Stomach (tissue), 19 donors: ENCODE measurements at places on chromosomes 3 and 15.
A peak's percentile ranks its signal among the peaks of the same experiment; 100 is the strongest.

DNA sequence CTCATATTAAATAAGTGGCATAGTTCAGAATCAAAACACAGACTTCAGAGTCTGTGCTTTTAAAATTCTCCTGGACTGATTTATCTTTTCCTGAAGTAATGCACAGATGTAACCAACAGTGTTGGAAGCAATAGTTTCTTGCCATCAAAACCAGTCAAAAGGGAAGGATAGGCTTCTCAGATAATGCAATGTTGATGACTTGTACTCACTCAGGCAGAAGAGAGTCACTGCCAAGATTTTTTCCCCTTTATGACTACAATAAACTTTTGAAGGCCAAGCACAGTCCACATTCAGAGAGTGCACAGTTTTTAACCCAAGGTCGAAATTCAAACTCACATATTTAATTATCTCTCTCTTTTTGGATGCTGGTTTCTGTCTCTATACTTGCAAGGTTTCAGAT is 305.0 kb upstream of the SGO1 start:
- no peaks in the 10 kb centered on the region for H3K27me3 ChIP-seq
- H3K36me3 ChIP-seq, result no peaks in the 10 kb centered on the region
- no peak for DNase-seq
- no peaks in the 10 kb centered on the region for H3K4me1 ChIP-seq
- no peak overlapping the region for H3K4me3 ChIP-seq

DNA sequence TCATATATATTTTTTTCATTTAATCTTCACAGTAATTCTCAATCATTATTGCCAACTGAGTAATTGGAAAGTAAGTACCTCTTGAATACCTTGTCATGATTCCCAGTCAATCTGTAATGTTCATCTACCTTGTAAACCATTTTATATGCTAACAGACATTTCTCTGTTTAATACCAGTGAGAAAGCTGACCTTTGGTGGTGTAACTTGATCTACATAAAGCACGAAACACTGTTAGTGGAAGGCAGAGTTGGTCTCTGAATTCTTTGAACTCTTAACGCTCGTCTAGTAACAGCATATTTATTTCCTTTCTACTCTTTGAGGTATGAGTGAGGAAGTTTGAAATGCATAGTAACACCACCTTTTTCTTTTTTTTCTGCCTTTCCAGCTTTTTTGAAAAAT is 59.5 kb downstream of the SLC25A26 start:
- H3K4me1 ChIP-seq, result peaks cover 5% of the 10 kb centered on the region
- H3K27ac ChIP-seq, result no peak overlapping the region
- H3K27me3 ChIP-seq, result no peaks in the 10 kb centered on the region
- no peaks in the 10 kb centered on the region for H3K36me3 ChIP-seq
- H3K4me3 ChIP-seq, result no peak overlapping the region
- DNase-seq, result no peak

- no peak overlapping the region for H3K4me3 ChIP-seq
- no peak overlapping the region for H3K27ac ChIP-seq
- H3K4me1 ChIP-seq, result peaks cover 21% of the 10 kb centered on the region
- H3K27me3 ChIP-seq, result no peaks in the 10 kb centered on the region
- peaks cover 41% of the 10 kb centered on the region for H3K36me3 ChIP-seq
- no peak for DNase-seq
These were observed 23.1 kb downstream of the SQOR start for GRCh38 chr15:45657764-45658545.

- peak; percentile 57 for DNase-seq
- no peaks in the 10 kb centered on the region for H3K27me3 ChIP-seq
- no peak overlapping the region for H3K27ac ChIP-seq
- H3K4me3 ChIP-seq, result no peak overlapping the region
- H3K4me1 ChIP-seq, result no peaks in the 10 kb centered on the region
- no peaks in the 10 kb centered on the region for H3K36me3 ChIP-seq
These were observed 321.8 kb downstream of the FEZF2 start for GRCh38 chr3:62051506-62051905.

GRCh38 chr3:156581033-156581432 is 26.1 kb upstream of the SSR3 start:
- H3K27me3 ChIP-seq, result no peaks in the 10 kb centered on the region
- no peak overlapping the region for H3K4me3 ChIP-seq
- no peaks in the 10 kb centered on the region for H3K4me1 ChIP-seq
- no peak for DNase-seq
- no peaks in the 10 kb centered on the region for H3K36me3 ChIP-seq
- H3K27ac ChIP-seq, result no peak overlapping the region

GRCh38 chr3:707041-707440 is 385.8 kb upstream of the CNTN6 start:
- no peak overlapping the region for H3K4me3 ChIP-seq
- DNase-seq, result no peak
- no peaks in the 10 kb centered on the region for H3K36me3 ChIP-seq
- no peak overlapping the region for H3K27ac ChIP-seq
- no peaks in the 10 kb centered on the region for H3K4me1 ChIP-seq

DNA sequence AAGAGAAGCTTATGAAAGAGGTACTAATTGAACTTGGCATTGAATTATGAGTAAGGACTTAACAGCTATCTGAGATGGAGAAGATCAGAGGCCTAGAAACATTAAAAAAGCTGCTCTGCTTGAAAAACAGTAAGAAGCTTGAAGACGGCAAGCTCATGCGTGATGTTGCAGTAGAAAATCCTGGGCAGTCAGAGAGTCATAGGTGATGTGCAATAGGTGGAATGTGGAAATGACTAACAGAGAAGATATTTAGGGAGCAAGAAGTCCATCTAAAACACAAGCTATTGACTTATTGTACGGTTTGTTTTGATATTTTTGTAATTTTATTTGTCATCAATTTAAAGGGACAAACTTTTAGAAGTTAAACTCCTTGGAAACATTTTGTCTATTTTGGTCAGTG is 1101.4 kb downstream of the ROBO2 start:
- DNase-seq, result no peak
- H3K27me3 ChIP-seq, result no peaks in the 10 kb centered on the region
- H3K4me3 ChIP-seq, result no peak overlapping the region
- no peaks in the 10 kb centered on the region for H3K36me3 ChIP-seq

DNA sequence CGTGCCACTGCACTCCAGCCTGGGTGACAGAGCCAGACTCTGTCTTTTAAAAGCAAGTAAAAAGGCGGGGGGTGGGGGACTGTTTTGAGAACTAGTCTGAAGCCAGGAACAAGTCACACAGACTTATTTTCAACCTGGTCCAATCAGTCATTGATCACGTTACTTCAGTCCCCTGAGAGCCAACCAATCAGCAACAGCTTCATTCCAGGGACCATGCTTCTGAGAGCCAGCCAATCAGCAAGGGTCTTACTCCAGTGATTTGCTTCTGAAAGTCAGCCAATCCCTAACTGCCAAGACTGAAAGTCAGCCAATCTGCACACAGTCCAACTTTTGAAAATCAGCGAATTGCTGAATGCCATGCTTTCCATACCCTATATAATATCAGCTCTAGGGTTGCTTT is 48.6 kb upstream of the C15orf39 start:
- peaks cover 17% of the 10 kb centered on the region for H3K4me1 ChIP-seq
- H3K27me3 ChIP-seq, result no peaks in the 10 kb centered on the region
- H3K36me3 ChIP-seq, result no peaks in the 10 kb centered on the region
- H3K4me3 ChIP-seq, result no peak overlapping the region
- DNase-seq, result no peak

- no peaks in the 10 kb centered on the region for H3K36me3 ChIP-seq
- H3K4me1 ChIP-seq, result no peaks in the 10 kb centered on the region
- H3K4me3 ChIP-seq, result no peak overlapping the region
- H3K27me3 ChIP-seq, result no peaks in the 10 kb centered on the region
These were observed 221.4 kb downstream of the SOX2 start for GRCh38 chr3:181933052-181933618.

GRCh38 chr15:94238539-94239118 is 7.3 kb downstream of the MCTP2 start:
- H3K36me3 ChIP-seq, result no peaks in the 10 kb centered on the region
- H3K27ac ChIP-seq, result no peak overlapping the region
- DNase-seq, result no peak

- no peak overlapping the region for H3K4me3 ChIP-seq
- no peaks in the 10 kb centered on the region for H3K4me1 ChIP-seq
These were observed 71.7 kb downstream of the ANKRD28 start for GRCh38 chr3:15726043-15726442.

GRCh38 chr15:88982304-88982945 is 69.2 kb upstream of the MFGE8 start:
- no peaks in the 10 kb centered on the region for H3K27me3 ChIP-seq
- H3K27ac ChIP-seq, result no peak overlapping the region
- H3K36me3 ChIP-seq, result no peaks in the 10 kb centered on the region
- peak; percentile 72 for DNase-seq

DNA sequence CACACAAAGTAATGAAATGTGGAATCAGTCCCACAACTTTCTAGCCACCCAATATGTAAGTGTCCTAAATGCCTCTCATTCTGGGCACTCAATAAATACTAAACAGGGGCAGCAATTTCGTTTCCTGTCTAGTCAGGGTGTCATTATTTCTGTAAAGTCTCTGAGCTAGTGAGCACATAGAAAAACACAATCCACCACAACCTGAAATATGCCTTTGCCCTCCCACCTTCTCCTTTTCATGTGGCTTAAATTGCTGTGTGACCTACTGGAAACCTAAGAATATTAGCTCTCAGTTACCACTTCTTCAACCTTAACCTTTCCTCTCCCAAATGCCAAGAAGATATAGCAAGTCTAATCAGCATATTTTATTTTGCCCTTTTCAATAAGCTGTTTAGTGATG is 456.3 kb upstream of the KCNMB2 start:
- H3K27me3 ChIP-seq, result no peaks in the 10 kb centered on the region
- DNase-seq, result no peak
- H3K36me3 ChIP-seq, result no peaks in the 10 kb centered on the region
- no peak overlapping the region for H3K4me3 ChIP-seq
- no peak overlapping the region for H3K27ac ChIP-seq

DNA sequence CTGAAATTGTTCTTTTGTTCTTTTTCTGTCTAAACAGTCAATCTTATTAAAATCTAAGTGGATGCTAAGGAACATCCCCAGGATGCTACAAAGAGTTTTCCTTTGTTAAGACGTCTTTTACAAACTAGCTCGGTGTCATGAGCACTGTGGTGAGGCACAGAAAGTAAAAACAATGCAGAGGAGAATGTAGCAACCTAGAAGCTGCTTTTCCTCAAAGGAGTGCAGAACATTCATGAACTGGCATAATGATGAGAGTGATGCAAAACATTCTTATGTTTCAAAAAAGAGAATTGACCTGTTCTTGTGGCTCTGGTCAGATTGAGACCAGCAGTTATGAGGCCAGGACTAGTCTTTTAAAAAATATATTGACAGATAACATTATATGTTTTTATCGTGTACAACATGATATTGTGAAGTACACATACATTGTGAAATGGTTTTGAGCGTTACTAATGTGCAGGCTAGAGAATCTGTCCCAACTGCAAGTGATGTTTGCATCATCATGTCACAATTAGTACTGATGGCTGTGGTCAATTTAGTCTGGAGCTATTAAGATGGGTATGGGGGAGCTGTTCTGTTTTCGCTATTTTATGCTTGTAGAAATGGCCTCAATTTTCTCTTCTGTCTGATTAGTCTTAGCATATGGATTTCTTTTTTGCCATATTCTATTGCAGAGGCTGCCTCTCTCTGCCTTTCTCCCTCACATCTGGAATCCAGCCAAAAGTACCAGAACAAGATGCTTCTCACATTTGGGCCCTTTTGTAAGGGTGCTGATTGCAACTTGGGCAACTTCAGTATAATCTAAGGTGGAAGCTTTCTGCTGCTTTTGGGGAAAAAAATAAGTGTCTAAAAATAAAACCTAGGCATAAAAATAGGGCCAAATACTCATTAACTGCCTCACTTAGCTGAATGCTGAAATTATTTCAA is 50.2 kb downstream of the HHLA2 start:
- no peak overlapping the region for H3K4me3 ChIP-seq
- H3K36me3 ChIP-seq, result no peaks in the 10 kb centered on the region
- DNase-seq, result no peak

DNA sequence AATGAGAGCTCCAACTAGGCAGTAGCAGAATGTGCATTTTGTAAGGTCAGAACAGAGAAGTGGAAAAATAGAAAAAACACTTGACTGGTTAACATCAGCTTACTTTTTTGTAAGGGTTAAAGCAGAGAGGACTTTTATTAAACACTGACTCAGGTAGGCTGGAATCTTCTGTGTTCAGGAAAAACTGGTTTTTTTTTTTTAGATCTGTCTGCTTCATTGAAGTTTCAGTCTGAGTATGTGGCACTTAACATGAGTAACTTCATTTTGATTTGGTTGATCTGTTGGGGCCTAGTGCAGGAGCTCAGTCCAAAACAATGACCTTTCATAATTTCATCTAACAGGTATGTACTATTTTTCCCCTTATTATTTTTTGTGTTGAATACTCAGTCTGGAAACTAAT is 141.1 kb downstream of the DOCK3 start:
- H3K36me3 ChIP-seq, result no peaks in the 10 kb centered on the region
- H3K4me3 ChIP-seq, result no peak overlapping the region
- DNase-seq, result peak; percentile 51
- H3K4me1 ChIP-seq, result no peaks in the 10 kb centered on the region
- no peak overlapping the region for H3K27ac ChIP-seq
- H3K27me3 ChIP-seq, result no peaks in the 10 kb centered on the region

DNA sequence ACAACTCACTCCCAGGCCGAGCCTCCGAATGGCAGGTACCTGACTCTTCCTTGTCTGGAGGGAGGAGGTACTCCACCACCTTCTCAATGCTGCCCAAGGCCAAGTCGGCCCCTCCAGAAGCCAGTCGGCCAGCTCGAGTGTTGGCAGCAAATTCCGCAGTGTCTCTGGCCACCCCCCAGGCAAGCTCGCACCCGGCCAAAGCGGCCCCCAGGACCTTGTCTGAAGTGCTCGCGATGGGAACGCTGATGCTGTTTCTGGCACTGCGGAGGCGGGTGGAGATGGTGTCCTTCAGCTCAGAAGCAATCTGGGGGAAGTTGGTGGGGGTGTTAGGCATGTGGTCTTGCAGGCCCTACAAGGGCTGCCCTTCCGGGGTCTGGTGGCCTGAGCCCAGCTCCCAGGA is 9.2 kb downstream of the PLIN1 start:
- H3K4me3 ChIP-seq, result no peak overlapping the region
- H3K27ac ChIP-seq, result no peak overlapping the region
- peaks cover 18% of the 10 kb centered on the region for H3K4me1 ChIP-seq
- peaks cover 9% of the 10 kb centered on the region for H3K27me3 ChIP-seq
- no peak for DNase-seq

DNA sequence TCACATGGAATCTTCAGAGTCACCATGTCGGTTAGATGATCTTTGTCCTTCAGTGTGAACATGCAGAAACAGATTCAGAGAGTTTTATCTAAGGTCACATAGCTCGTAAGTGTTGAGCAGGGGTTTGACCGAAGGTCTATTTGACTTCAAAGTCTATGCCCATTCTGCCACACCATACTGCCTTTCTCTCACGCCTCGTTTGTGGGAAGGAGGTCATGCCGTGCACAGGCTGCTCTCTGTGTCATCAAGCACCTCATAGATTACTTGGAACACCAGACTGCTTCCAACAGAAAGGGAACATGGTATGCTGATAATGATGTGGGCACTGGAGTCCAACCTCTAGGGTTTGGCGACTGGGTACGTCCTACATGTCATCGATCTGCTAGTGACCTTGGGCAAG is 128.8 kb downstream of the SV2B start:
- H3K27me3 ChIP-seq, result peaks cover 34% of the 10 kb centered on the region
- no peak for DNase-seq
- no peak overlapping the region for H3K4me3 ChIP-seq
- no peaks in the 10 kb centered on the region for H3K4me1 ChIP-seq
- H3K27ac ChIP-seq, result no peak overlapping the region
